ENCODE measurements at places on chromosomes 7 and 10.

DNA sequence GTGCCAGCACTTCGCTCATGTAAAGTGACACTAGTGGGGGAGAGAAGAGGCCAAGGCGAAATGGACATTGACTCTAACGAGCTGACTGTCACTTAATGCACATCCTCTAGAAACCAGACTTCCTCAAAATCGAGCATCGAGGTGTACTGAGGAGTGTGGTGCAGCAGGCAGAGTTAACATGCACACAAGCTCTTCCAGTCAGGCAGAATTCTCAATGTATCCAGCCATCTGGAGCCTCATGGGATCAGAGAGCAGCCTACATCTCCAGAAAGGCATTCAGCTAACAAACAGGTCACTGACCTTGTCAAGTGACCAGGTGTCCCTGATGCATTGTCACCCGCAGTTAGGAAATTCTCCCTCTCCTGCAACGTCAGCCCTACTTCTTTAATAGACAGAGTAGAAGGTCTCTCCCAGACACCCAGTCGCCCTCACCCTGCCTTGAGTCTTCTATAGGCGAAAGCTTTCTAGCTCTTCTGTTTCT, 259.8 kb upstream of the AOAH start:
- DNase-seq: no peak

DNA sequence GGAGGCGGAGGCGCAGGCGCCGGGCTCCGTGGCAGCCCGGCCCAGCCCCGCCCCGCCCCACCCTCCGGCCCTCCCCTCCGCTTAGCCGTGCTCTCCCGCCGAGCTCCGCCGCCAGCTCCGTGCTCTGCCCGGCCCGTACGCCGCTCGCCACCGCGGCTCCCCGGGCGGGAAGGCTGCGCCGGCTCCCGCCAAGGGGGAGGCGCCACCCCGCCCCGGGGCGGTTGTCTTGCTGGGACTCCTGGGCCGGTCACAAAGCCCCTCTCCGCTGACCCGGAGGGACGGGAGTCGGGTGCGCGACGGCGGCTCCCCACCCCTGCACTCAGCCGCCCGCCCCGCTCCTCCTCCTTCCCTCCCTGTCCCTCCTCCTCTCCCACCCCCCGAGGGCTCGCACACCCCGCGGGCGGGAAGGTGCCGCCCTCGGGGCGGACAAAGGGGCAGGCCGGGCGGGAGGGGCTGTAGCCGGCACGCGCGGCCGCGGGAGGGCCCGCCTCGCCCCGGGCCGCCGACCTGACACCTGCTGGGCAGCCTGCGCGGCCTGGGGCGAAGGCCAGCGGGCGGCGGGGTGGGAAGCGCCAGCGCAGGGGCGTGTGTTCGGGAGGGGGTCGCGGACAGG, 11.5 kb upstream of the SP8 start:
- DNase-seq: no peak

DNA sequence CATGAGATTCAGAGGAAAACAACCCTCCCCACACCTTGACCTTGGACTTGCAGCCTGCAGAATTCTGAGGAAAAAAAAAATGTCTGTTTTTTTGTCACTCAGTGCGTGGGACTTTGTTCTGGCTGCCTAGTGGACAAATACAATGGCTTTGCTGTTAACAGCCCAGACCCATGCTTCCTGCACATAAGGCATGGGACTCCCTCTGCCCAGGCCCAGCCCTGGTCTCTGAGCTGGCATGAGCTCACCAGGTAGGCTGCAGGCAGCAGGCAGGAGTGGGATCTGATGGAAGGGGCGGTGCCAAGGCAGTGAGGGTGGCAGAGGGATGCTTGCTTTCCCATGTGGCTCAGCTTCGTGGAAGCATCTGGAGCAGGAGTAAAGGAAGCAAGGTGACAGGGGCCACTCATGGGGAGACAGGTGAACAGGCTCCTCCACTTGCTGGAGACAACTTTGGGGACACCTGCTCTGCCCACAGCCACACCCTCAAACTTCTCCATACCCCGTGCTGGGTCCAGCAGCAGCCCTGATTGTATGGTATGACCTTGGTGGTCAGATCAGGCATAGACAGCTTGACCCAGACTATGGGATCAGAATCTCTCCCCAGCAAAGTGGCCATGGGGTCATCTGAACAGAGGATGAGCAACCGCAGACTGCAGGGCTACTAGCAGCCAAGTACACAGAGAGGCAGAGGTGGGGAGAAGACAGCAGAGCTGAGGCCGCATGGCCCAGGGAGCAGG, 27.0 kb downstream of the ANXA8 start:
- no peak for DNase-seq

DNA sequence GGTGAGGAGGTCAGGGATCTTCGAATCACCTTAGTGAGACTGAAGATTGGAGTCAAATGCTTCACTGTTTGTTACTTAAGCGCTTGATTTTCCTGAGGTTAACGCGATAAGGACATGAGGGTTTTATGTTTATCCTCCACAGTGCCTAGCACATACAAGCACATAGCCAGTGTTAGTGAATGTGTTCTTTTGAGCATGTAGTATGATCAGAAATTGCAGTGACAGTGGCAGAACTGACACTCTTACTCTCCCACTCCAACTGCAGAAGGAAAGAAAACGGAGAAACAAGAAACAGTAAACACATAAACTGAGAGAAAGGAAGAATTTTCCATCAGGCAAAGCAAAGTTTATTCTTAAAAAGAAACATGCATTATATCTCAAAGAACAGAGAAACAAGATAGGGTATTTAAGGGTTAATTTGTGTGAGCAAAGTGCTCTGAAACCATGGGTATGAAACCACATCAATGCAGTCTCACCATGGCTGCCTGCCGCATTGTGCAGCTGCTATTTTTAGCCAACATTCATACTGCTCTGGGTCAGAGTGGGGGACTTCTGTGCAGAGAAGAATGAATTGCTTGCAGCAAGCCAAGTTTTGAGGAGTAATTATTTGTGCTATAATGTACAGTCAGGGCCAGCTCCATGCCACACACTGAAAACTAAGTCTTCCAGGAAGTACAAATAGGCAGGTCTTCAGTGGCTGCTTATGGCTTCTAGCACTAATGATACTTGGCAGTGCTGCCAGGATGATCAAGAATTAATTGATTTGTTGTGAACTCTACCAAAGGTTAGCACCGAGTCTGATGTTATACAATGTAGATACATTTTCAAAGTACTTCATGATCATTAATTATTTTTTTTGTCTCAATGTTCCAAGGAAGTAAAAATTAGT, 152.0 kb downstream of the MACC1 start:
- no peak for DNase-seq

DNA sequence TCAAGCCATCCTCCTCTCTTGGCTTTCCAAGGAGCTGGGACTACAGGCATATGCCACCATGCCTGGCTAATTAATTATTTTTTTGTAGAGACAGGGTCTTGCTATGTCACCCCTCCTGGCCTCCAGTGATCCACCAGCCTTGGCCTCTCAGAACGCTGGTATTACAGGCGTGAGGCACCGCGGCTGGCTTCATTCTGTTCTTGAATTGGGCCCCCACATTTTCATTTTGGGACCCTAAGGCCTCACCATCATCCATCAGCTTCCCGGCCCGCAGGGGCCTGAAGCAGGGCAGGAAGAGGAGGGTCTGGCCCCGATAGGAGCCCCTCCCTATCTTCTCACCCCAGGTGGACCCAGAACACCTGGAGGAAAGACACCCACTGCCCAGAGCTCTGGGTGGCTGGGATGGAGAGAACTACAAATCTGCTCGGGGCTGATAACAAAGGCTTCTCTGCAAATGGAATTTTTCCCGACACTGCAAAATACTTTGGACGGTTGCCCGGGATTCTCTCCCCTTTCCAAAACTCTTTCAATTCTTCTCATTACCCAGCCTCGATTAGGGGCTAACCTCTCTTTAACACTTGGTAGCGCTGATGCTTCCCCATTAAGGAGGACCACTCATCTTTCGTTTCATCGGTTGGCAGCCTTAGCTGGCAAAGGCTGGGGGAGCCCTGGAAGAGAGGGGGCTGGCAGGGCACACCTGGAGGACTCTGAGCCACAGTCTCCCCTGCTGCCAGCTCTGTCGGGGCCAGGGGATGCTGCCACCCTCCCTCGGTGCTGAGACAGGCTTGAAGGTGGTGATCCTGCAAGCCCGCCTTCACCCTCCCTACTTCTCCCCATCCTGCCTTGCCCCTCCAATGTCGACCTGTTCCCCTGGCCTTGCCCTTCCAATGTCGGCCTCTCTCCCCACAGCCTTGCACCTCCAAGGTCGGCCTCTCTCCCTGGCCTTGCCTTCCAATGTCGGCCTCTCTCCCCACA, 81.0 kb upstream of the GNA12 start:
- no peak for DNase-seq

GRCh38 chr7:84291756-84292155, 97.2 kb upstream of the SEMA3A start:
- no peak for DNase-seq

- no peak for DNase-seq
These were observed 25.0 kb downstream of the ZFAND2A start for GRCh38 chr7:1134951-1135350.

DNA sequence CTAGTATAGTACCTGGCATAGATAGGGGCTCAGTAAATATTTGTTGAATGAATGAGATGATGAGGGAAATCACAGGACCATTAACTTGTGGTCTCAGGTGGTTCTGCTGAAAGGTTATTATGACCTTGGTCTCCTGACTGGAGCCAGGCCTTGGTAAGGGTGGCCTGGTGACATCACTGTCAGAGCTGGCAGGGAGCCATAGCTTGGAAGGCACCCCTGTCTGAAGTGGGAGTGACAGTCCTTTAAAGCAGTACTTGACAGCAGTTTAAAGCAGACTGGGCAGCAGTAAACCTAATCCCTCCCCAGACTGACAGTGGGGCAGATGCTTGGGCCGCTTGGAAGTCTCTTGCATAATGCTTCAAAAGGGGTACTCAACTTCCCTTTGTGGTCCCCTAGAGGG, 13.4 kb downstream of the DPCD start:
- DNase-seq: no peak

DNA sequence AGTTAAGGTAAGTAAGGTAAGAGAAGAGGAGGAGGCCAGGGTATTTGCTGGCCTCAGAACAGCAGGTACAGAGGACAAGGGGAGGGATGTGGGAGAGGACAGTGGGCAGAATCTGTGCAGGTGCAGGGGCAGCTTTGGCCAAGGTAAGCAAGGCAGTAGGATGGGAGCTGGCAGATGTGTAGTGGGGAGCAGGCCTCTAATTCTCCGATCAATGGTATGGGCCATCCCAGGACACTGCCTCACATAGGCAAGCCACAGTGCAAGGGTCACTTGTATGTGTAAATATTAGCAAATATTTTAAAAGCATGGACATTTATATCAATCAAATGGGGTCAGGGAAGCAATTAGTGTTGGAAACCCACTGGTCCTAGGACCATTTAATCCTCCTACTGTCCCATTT, 373.5 kb downstream of the GRID1 start:
- no peak for DNase-seq

GRCh38 chr10:92695679-92696605, 6.2 kb downstream of the HHEX start:
- DNase-seq: no peak

DNA sequence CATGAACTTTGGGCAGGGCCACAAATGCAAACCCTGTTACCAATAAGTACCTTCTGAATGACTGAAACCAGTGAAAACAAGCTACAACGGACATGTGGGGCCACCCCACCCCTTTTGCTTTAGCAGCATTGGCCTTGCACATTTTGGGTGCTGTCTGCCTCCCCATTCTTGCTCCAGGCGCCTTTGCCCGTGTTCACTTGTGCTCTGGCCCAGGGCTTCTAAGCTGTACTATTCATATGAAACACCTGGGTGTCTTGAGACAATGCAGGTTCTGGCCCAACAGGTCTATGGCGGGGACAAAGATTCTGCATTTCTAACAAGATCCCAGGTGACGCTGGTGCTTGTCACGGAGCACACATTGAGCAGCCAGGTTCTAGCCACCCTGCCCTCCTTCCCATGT, 96.5 kb upstream of the SDK1 start:
- no peak for DNase-seq

- no peak for DNase-seq
These were observed 39.9 kb upstream of the FAM171A1 start for GRCh38 chr10:15411010-15411409.

Measured in activated CD4-positive, alpha-beta T cell treated with anti-CD3 and anti-CD28 coated beads, Interleukin-2, amount 50 U/mL, for 4 hours (primary cell).